ENCODE measurements at places on chromosomes 6 and 20. TPM values are rescaled to one million over a fixed set of nuclear protein-coding genes. Genes with fewer than 3 reads are reported as not detected.

Gene RFX6
- not detected for total RNA-seq

Gene PGC
- not detected for total RNA-seq

Gene CDKN1A
- 41.7 TPM for total RNA-seq

Gene SEMG1
- total RNA-seq, result not detected

Gene HSPA12B
- not detected for total RNA-seq

Gene PRR18
- total RNA-seq, result not detected

Gene TFAP2D
- total RNA-seq, result not detected

Gene PLEKHG1
- 1.2 TPM for total RNA-seq

Gene DBNDD2
- total RNA-seq, result 14.6 TPM
